ENCODE measurements at places on chromosomes 6 and 20.
A peak's percentile ranks its signal among the peaks of the same experiment; 100 is the strongest.

DNA sequence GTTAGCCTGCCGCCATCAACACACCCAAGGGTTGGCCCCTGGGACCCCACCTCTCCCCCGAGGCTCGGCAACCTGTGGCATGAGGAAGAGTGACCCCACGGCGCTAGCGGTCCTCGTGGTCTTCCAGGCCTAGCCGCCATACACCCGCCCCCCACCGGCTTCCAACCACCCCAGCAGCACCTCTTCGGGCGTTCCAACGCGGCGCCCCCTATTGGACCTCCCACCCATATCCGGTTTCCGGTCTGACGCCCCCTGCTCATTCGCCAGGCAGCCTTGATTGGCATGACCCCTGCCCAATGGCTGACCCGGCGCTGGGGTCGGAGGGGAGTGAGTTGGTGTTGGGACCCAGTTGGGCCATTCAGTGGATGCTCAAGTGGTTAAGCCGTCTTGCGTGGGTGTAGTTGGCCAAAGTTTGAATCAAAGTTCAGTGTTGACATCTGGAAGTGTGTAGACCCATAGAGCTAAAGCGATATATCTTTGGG lies at the start of gene GNAS-AS1:
TSS of gene GNAS-AS1 (minus strand) at position 210 of the 482 bp plus-strand sequence.
- DNase-seq, result peak; percentile 64

DNA sequence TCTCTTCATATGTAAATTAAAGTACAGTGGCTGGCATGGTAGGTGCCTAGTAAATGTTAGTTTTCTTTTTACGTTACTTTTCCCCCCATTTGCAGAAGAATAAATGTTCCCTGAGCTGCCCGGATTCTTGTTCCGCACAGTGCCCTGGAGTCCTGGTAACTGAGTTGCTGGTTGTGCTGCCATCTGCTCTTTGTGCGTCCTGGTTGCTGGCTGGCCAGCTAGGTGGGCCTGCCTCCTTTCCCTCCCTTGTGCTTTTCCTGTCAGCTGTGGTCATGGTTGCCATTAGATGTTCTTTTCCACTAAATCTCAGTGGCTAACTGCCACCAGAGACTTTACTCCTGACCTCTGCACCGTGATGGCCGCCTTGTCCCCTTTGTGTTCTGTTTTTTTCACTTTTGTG lies 28.6 kb downstream of the CEP43 start:
- no peak for DNase-seq

DNA sequence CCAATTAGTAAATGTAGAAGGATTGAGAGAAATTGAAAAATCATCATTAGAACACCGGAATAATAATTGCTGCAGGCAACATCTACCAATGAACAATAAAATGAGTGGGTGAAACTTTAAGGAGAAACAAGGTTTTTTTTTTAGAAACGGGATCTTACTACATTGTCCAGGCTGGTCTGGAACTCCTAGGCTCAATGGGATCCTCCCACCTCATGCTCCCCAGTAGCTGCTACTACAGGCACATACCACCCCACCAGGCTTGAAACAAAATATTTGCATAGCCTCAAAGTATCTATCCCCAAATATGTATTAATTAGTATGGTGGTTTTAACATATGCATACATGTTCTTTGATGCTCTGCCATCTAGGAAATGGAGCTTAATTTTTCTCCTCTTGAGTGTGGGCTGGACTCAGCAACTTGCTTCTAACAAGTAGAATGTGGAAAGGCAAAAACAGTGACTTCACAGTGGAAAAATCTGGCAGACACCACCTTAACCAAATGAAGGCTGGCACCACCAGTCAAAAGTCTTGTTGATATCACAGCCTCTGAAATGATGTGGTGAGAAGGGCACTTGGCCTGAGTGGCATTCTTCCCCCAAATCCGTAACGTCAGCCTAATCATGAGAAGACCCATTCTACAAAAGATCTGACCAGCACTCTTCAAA lies 12.1 kb downstream of the NRSN2 start:
- no peak for DNase-seq

GRCh38 chr6:168133687-168134559 lies 54.9 kb upstream of the FRMD1 start:
- DNase-seq, result no peak

DNA sequence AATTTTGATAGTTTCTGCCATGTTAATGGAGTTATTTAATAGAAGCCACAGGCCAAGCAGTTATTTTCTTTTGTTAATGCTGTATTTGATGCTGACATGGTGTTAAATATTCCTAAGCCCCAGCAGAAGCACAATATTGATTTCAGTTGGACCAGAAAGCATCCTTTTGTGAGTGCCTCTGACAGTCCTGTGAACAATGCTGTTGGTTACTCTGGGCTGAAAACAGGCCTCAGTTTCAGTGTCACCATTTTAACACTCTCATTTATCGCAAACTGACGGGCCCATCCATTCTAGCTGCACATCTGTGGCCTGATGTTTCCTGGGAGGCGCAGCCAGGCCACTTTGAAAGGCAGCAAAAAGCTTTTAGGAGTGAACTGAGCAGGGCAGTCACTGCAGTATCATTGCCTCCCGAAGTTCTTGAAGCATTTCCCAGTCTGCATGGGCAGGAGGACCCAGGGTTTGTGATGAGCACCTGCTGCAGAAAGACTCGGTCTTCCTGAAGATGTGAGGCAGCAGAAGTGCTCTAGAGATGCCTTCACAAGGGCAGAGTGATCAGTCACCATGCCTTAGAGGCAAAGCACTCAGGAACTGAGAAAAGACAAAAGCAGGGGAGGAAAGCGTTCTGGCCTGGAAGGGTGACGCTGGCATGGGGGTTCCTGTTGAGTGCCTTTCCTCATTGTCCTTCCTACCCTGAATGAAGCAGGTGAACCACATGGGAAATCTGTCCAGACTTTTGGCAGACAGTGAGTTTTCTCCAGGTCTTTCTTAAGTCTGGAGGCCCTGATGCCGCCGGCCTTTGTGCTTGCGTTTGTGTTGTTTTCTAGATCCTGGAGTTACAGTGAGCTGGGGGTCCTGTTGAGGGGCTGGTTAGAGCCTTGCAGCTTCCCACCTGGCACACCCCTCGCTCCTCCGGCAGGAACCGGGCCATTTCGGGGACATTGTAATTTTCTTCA lies 74.0 kb downstream of the ZDHHC14 start:
- no peak for DNase-seq

- no peak for DNase-seq
These were observed 187.4 kb upstream of the SNX9 start for GRCh38 chr6:157635388-157636244.

Data from left renal pelvis (tissue), 4 donors.